ENCODE measurements at places on chromosomes 3 and 15.
A peak's percentile ranks its signal among the peaks of the same experiment; 100 is the strongest.

GRCh38 chr15:68983961-68984481 lies 30.5 kb upstream of the NOX5 start:
- DNase-seq, result no peak

DNA sequence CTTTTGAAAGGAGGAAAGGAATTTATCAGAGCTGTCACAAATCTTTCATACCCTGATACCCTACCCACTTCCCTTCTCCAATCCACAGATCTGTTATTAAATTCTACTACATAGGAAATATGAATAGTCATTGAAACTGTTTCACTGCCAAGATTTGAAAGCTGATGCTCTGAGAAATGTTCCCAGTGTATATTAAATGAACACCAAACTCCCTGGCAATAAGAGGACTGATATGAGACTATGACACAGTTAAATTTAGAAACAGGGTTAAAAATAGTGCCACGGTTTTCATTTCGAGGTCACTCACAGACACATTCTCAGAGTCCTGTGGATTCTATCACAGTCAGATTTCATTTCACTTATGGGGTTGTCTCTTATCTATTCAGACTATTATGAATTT lies 27.2 kb upstream of the GBE1 start:
- DNase-seq, result no peak

- peak; percentile 85 for DNase-seq
Observed at GRCh38 chr3:71492974-71493771, 90.4 kb downstream of the FOXP1 start.

- DNase-seq, result no peak
Observed at GRCh38 chr3:32453346-32453745, 49.3 kb downstream of the CMTM6 start.

DNA sequence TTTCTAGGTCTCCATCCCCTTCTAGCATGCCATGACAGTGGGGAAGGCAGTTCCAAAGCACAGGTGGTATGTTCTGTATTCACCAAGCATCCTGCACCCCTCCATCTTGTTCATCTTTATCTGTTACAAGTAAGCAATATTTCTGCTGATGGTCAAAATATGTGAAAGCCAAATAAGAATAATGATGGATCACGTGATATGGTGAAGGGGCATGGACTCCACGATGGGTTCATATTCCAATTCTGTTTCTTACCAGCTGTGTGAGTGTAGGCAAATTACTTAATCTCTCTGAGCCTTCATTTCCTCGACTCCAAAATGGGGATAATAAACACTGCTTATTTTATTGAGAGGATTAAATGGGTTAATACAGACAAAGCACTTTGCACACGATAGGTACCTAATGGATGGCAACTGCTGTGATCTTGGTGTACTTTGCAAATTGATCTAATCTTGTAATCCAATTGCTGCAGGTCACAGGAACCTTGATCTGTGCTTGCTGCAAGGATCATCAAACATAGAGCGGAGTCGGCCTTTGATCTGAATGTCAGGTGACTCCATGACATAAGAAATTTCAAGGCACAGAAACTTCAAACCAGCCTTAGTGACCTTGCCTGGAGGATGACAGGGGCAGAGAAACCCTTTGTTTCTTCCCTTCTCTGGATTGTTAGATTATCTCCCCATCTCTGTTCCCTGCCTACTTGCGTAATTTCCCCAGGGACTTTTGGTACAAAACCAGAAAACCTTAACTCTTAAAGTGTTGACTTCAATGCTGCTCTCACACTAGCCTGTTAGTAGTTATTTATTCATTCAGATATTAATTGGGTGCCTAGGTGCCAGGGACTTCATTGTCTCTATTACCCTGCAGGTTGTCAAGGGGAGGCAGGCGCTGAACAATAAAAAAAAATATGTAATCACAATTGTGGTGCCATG lies 25.8 kb downstream of the SIAH2 start:
- DNase-seq, result no peak

GRCh38 chr3:150286390-150287147 lies 121.5 kb upstream of the TSC22D2 start:
- peak; percentile 49 for DNase-seq

GRCh38 chr3:133874344-133874743 lies 21.3 kb downstream of the RAB6B start:
- DNase-seq, result no peak

Data from CD4-positive, alpha-beta memory T cell (primary cell).